Epithelial cell of proximal tubule (primary cell): ENCODE measurements at places on chromosomes 1 and 21. TPM values are rescaled to one million over a fixed set of nuclear protein-coding genes. Genes with fewer than 3 reads are reported as not detected.

Gene FCGR3A
- not detected in 2 replicates for total RNA-seq

Gene ZNF695
- total RNA-seq = 4.7 and 7.7 TPM in 2 replicates

Gene KRTAP13-2
- not detected in 2 replicates for total RNA-seq

Gene KRTAP7-1
- not detected in 2 replicates for total RNA-seq

Gene C1QB
- not detected in 2 replicates for total RNA-seq

Gene PDZK1IP1
- 14.3 and 43.2 TPM in 2 replicates for total RNA-seq

Gene OR2M3
- not detected in 2 replicates for total RNA-seq

Gene RPL5
- 1,372 and 1,899 TPM in 2 replicates for total RNA-seq

Gene LYPD8
- total RNA-seq = not detected in 2 replicates

Gene WNT4
- total RNA-seq = 0.07 TPM in 1 of 2 replicates, not detected in the other

Gene RHOU
- total RNA-seq = 0.14 and 0.58 TPM in 2 replicates

Gene ADORA3
- not detected in 2 replicates for total RNA-seq

Gene DNM3
- total RNA-seq = 1.8 and 2.5 TPM in 2 replicates

Gene LCE6A
- not detected in 2 replicates for total RNA-seq

Gene ZNF362
- total RNA-seq = 10.8 and 17.6 TPM in 2 replicates

Gene VASH2
- 0.63 and 3.3 TPM in 2 replicates for total RNA-seq

Gene KRTAP12-3
- not detected in 2 replicates for total RNA-seq

Gene C4BPA
- total RNA-seq = not detected in 2 replicates

Gene SPRR1B
- 0.75 TPM in 1 of 2 replicates, not detected in the other for total RNA-seq

Gene ANKRD45
- 0.35 TPM in 1 of 2 replicates, not detected in the other for total RNA-seq

Gene TNFRSF4
- 0.36 and 0.40 TPM in 2 replicates for total RNA-seq

Gene SPRR3
- not detected in 2 replicates for total RNA-seq

Gene CNR2
- total RNA-seq = not detected in 2 replicates

Gene LCE3E
- total RNA-seq = not detected in 2 replicates

Gene NLRP3
- total RNA-seq = 7.4 and 8.5 TPM in 2 replicates

Gene LRRC8B
- total RNA-seq = 5.0 and 12.2 TPM in 2 replicates

Gene FABP3
- 10.2 and 21.7 TPM in 2 replicates for total RNA-seq

Gene POU3F1
- not detected in 2 replicates for total RNA-seq

Gene TMPRSS3
- 0.43 and 2.0 TPM in 2 replicates for total RNA-seq

Gene KRTAP19-2
- total RNA-seq = not detected in 2 replicates

Gene MYCBP
- 25.5 and 27.5 TPM in 2 replicates for total RNA-seq

Gene MPZ
- total RNA-seq = 0.69 and 1.2 TPM in 2 replicates

Gene PLA2G4A
- 0.40 and 2.3 TPM in 2 replicates for total RNA-seq

Gene CD55
- total RNA-seq = 18.4 and 28.6 TPM in 2 replicates

Gene CELA3A
- not detected in 2 replicates for total RNA-seq

Gene CELSR2
- 8.2 and 14.2 TPM in 2 replicates for total RNA-seq
